Midbrain (tissue), 1 donor: ENCODE measurements at places on chromosomes 7 and 10.

DNA sequence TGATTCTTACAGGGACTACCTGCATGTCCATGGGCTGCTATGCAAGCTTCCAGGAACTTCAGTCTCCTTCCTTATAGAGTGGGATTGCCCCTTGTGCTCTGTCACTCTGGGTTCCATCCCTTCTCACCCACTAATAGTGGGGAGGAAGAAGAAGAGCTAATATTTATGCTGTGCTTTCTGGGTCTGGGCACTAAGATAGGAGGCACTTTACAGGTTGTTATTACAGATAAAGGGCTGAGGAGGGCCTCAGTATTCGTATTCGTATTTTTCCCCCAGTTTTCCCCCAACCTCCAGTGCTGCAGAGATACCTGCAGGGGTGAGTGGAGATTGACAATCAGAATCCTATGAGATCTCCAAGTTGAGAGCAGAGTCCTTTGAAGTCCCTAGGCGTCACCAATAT, 14.2 kb downstream of the HK1 start:
- no peak for DNase-seq

DNA sequence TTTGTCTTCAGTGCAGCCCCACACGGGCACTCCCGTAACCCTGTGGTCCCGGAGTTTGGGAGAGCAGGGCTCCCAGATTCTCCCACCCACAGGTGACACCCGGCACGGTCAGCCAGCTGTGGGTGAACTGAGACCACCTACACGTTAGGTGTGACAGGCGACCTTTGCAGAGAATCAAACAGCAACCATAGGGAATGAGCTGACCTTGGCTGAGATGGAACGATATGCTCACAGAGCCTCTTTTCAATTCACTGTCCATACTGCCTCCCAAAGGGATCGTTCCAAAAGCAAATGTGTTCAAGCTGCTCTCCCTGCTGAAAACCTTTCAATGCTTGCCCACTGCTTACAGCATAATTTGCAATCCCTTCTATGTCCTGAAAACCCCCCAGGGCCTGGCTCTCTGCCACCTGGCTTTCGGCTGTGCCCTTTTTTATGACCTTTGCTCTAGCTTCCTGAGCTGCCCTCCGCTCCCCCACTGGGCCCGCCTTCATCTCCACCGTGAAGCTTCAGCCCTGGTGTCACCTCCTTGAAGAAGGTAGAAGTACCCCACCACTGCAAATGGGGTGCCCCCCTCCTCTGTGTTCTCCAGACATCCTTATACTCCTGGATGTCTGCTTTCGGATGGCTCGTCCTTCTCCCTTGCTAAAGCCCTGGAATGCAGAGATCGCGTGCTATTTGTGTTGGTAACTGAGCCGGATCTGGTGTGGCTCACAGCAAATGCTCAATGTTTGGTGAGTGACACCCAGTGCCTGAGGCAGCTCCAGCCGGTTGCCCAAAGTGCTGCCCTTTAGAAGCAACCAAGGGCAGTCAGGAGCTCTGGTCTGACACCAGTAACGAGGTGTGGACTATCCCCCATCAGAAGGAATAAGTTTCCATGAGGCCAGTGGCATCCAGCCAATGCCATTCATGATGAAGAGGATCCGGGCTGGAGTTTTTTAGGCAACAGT, 90.4 kb downstream of the KIAA1549 start:
- DNase-seq: no peak

GRCh38 chr7:44434201-44434600, 56.3 kb downstream of the NUDCD3 start:
- peak; percentile 23 for DNase-seq

- DNase-seq: no peak
Measured at GRCh38 chr7:55423277-55423711, 58.2 kb downstream of the LANCL2 start.

GRCh38 chr7:48525736-48526732, 354.8 kb downstream of the ABCA13 start:
- DNase-seq: no peak

- no peak for DNase-seq
Measured at GRCh38 chr10:120455004-120455403, 2.0 kb upstream of the PLPP4 start.

- no peak for DNase-seq
Measured at GRCh38 chr10:51629934-51630639, 69.3 kb downstream of the CSTF2T start.

GRCh38 chr7:47228386-47229014, 353.4 kb downstream of the TNS3 start:
- no peak for DNase-seq

DNA sequence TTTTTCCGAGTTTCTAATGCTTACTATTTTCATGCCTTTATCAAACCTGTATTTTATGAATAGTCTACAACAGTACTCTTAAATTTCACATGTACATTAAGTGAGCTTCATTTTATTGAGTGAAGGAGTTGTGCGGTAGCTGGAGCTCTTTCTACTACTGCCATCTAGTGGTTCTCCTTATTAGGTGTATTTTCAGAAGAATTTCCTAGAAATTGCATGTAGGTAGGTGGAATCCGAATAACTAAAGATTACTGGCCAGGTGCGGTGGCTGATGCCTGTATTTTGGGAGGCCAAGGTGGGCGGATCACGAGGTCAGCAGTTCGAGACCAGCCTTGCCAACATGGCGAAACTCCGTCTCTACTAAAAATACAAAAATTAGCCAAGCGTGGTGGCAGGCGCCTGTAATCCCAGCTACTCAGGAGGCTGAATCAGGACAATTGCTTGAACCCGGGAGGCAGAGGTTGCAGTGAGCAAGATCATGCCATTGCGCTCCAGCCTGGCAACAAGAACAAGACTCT, 38.3 kb downstream of the LRRC72 start:
- peak; percentile 70 for DNase-seq

- no peak for DNase-seq
Measured at GRCh38 chr7:123763191-123763661, 14.4 kb upstream of the WASL start.

DNA sequence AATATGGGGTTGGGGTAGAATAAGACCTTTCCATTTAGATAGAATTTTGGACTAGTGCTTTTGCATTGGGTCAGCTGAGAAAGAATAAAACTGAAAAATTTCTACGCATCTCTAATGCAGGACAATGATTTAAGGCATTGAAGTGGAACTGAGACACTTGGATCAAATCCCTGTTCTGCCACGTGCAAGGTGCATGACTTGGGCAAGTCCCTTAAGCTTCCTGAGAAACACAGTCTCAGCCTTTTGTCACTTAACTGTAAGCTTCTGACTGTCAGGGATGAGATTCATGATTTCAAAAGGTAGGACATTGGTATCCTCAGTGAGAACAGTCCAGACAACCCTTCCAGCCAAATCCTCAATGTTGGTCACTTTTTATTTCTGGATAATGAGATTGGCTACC, 59.2 kb downstream of the ENTPD1 start:
- DNase-seq: no peak

GRCh38 chr10:29783201-29783947, 148.6 kb upstream of the SVIL start:
- no peak for DNase-seq

- DNase-seq: no peak
Measured at GRCh38 chr10:1451362-1451888, 285.9 kb downstream of the ADARB2 start.

- DNase-seq: no peak
Measured at GRCh38 chr10:80596391-80597257, 58.9 kb downstream of the SH2D4B start.

DNA sequence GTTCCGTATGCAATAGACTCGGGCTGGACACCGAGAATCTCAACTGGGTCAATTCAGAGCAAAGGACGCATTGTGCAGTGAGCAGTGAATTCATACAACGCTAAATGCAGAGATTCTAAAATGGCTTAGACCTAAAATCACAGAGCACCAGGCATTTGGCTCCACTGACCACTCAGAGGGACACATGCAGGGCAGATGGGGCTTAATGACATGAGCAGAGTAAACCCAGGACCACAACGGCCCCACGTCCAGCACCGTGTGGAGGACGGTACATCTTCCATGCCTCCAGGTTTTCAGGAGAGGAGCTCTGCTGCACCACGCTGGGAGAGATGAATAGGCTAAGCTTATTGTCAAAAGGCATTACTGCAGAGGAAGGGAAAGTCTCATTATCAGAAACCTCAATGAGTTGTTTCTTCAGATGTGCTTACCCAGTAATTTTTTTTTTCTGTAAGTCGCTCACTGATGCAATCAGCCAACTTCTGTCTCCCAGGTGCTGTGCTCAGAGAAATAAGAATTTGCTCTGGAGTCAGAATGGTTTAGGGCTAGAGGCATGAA, 555.0 kb downstream of the PTPRN2 start:
- DNase-seq: no peak
